ENCODE measurements at places on chromosomes 16 and 17. TPM values are rescaled to one million over a fixed set of nuclear protein-coding genes. Genes with fewer than 3 reads are reported as not detected.

The KCNAB3 gene
- 2.3 TPM for polyA plus RNA-seq

The GRN gene
- 211 TPM for polyA plus RNA-seq

The TBCD gene
- 62.8 TPM for polyA plus RNA-seq

The ADAM11 gene
- 0.59 TPM for polyA plus RNA-seq

The KRT13 gene
- polyA plus RNA-seq, result 60,858 TPM

The C1QTNF8 gene
- polyA plus RNA-seq, result not detected
